Testis (tissue), 5 donors: ENCODE measurements at places on chromosomes 7 and 10.

DNA sequence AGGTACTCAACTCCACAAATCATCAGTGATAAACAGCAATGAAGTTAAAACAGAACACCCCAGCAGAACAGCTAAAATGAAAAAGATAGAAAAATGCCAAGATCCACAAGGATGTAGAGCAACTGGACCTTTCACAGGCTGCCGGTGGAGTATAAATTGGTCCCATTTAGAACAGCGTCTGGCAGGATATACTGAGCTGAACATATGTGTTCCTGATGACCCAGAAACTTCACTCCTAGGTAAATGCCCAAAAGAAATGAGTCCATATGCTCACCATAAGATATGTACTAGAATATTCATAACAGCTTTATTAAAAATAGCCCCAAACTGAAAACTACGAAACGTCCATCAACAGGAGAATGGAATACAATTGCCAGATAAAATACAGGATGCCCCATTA is 102.4 kb downstream of the OAT start:
- H3K36me3 ChIP-seq: no peaks in the 10 kb centered on the region
- H3K4me3 ChIP-seq: no peak overlapping the region
- no peak overlapping the region for H3K27ac ChIP-seq
- no peaks in the 10 kb centered on the region for H3K4me1 ChIP-seq
- no peaks in the 10 kb centered on the region for H3K27me3 ChIP-seq

DNA sequence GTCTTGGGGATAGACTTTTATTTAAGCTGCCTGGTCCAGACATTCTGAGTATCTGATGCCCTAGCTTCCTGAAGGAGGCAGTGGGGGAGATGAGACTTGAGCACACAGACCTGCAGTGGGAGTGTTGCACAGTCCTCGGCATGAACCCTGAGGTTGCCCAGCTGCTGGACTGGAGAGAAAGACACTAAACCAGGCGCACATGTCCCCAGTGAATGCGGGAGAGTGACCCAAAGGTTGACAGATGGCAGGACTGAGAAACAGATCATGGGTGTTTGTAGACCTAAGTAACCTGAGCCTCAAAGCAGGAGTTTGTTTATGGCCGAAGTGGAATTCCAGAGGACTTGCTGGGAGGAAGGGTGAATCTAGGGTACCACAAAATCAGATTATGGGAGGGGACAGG is 15.7 kb upstream of the MSRB2 start:
- DNase-seq: no peak
- H3K36me3 ChIP-seq: no peaks in the 10 kb centered on the region
- no peaks in the 10 kb centered on the region for H3K4me1 ChIP-seq
- no peaks in the 10 kb centered on the region for H3K27me3 ChIP-seq
- H3K4me3 ChIP-seq: no peak overlapping the region

- no peaks in the 10 kb centered on the region for H3K27me3 ChIP-seq
- no peak overlapping the region for H3K4me3 ChIP-seq
- H3K36me3 ChIP-seq: no peaks in the 10 kb centered on the region
Measured at GRCh38 chr7:68820321-68820720, 778.0 kb upstream of the AUTS2 start.

DNA sequence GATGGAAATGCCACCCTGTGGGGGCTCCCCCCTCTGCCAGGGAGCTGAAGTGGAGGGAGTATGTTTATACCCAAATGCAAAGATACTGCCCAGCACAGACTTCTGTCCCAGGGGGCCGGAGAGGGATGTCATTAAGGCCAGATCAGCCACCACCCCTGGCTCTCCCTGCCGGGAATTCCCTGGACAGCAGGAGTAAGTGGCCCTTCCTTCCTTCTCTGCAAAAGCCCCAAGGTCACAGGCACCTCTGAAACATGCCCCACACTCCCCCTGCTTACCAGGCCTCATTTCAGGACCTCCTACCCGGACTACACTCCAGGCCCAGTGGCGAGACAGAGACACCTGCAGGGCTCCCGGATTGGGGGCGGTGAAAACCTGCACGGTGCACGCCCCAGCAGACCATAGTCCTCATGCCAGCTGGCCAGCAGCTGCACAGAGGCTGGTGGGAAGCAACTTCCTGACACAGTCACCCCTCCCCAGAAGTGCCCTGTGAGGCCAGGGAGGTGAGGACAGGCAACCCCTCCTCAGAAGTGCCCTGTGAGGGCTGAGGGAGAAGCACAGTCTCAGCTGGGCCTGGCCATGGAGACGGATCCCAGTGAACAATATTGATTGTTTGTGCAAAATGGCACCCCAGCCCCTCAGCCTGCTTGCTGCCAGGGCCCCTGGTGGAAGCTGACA is 33.0 kb upstream of the RET start:
- no peak overlapping the region for H3K4me3 ChIP-seq
- H3K27ac ChIP-seq: no peak overlapping the region
- no peak for DNase-seq
- no peaks in the 10 kb centered on the region for H3K4me1 ChIP-seq
- no peaks in the 10 kb centered on the region for H3K36me3 ChIP-seq
- H3K27me3 ChIP-seq: no peaks in the 10 kb centered on the region

GRCh38 chr10:66852811-66853210 is 73.0 kb upstream of the LRRTM3 start:
- no peak for DNase-seq
- no peaks in the 10 kb centered on the region for H3K27me3 ChIP-seq
- H3K36me3 ChIP-seq: no peaks in the 10 kb centered on the region

DNA sequence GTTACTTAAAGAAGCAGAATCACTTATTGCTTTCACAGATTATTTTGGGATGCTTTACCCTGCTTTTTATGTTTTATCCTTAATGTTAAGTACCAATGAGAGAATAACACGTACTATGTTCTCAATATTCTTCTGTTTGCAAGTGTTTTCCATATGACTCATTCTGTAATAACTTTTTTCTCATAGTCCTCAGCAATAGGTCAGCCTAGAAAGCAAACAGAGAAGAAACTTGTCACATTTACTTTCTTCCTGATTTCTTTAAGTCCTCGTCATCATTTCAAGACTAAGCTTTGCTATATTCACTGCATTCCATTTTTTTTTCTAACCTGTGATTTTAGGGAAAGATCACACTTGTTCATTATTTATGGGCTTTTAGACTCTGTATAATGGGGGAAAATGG is 6.8 kb upstream of the AGR2 start:
- H3K4me1 ChIP-seq: no peaks in the 10 kb centered on the region
- H3K36me3 ChIP-seq: no peaks in the 10 kb centered on the region
- H3K4me3 ChIP-seq: no peak overlapping the region
- H3K27me3 ChIP-seq: no peaks in the 10 kb centered on the region
- H3K27ac ChIP-seq: no peak overlapping the region

- H3K4me1 ChIP-seq: no peaks in the 10 kb centered on the region
- H3K4me3 ChIP-seq: no peak overlapping the region
- no peaks in the 10 kb centered on the region for H3K27me3 ChIP-seq
- no peak for DNase-seq
- no peaks in the 10 kb centered on the region for H3K36me3 ChIP-seq
Measured at GRCh38 chr10:30694518-30695228, 65.1 kb upstream of the LYZL2 start.
